ENCODE measurements at places on chromosomes 1 and 21.
A peak's percentile ranks its signal among the peaks of the same experiment; 100 is the strongest.

- no peak for DNase-seq
Measured at GRCh38 chr21:29521872-29522271, 223.2 kb downstream of the BACH1 start.

DNA sequence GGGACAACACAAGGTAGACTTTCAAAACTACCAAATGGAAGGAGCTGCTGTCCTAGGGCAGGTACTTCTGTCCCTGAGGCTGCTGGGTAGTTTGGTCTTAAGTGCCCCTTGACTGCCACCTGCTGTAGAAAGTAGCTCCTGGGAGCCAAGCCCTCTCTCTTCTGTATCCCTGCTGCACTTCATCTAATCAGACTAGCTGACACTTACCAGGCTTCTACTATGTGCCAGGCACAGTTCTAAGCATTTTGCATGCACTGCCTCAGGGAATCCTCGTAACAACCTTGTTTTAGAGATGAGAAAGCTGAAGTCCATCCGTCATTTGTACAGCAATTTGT lies 15.9 kb upstream of the SRSF4 start:
- peak; percentile 25 for DNase-seq

DNA sequence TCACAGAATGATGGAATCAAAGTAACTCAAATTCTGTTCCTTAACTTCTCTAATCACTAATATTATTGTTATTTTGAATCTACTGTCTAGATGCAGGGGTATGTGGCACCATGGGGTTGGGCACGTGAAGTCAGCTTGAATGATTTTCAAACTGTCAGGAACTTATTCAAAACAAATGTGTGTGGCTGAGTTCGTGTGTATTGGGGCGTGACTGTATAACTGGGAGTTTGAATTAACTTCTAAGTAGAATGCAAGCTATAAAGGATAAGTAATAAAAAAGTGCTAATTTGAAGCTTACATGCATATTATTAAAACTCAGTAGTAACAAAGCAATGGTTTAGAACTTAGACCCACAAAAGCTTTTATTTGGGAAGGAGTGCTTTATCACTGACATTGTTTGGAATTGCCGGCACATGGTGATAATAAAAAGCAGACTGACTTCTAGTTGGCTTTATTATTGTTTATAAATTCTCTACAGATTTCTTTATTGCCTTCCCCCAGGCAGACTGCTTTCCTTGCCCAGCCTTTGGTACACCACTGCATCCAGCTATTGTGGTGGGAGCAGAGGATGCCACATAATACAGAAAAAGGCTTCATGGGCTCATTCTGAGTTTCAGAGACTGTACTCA lies 84.3 kb downstream of the TENT5C start:
- no peak for DNase-seq

- no peak for DNase-seq
Measured at GRCh38 chr1:38173848-38174247, 127.3 kb upstream of the POU3F1 start.

GRCh38 chr1:202951437-202951836 lies 6.7 kb downstream of the ADIPOR1 start:
- DNase-seq: no peak

GRCh38 chr1:168031627-168032026 lies 94.8 kb upstream of the MPC2 start:
- no peak for DNase-seq

- no peak for DNase-seq
Measured at GRCh38 chr21:28118570-28118969, 874.1 kb downstream of the LTN1 start.

Data from amniotic stem cell (primary cell).